ENCODE measurements at places on chromosomes 11 and 22.
A peak's percentile ranks its signal among the peaks of the same experiment; 100 is the strongest.

- no peak for DNase-seq
Measured at GRCh38 chr11:110972640-110973039, 260.4 kb upstream of the ARHGAP20 start.

DNA sequence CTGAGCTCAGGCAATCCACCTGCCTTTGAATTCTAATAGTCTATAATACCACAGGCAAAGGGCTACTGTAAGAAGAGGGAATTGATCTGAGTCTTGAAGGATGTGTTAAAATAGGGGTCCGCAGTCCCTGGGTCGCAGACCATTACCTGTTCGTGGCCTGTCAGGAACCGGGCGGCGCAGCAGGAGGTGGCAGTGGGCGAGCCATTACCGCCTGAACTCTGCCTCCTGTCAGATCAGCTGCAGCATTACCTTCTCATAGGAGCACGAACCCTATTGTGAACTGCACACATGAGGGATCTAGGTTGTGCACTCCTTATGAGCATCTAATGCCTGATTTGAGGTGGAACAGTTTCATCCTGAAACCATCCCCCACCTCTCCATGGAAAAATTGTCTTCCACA is 11.5 kb upstream of the TMEM123 start:
- no peak for DNase-seq

- DNase-seq, result peak; percentile 86
Measured at GRCh38 chr22:31286360-31287255, 5.7 kb downstream of the PIK3IP1 start.

- DNase-seq, result peak; percentile 9
Measured at GRCh38 chr11:1162491-1163311, 4.9 kb downstream of the MUC5AC start.

Measured in natural killer cell (primary cell).